Vagina (tissue), 2 donors: ENCODE measurements at places on chromosomes 12 and 14. TPM values are rescaled to one million over a fixed set of nuclear protein-coding genes. Genes with fewer than 3 reads are reported as not detected.

GRCh38 chr14:99749763-99750715, 43.2 kb upstream of the EML1 start:
- H3K4me1 ChIP-seq: peaks cover 78% of the 10 kb centered on the region
- no peaks in the 10 kb centered on the region for H3K36me3 ChIP-seq
- no peak for DNase-seq
- H3K27me3 ChIP-seq: no peaks in the 10 kb centered on the region

- H3K27me3 ChIP-seq: no peaks in the 10 kb centered on the region
- no peak overlapping the region for H3K4me3 ChIP-seq
- H3K4me1 ChIP-seq: peaks cover 38% of the 10 kb centered on the region
- no peaks in the 10 kb centered on the region for H3K36me3 ChIP-seq
- DNase-seq: no peak
Observed at GRCh38 chr12:104680070-104680469, 223.3 kb downstream of the CHST11 start.

- no peaks in the 10 kb centered on the region for H3K4me1 ChIP-seq
- no peak overlapping the region for H3K4me3 ChIP-seq
- no peaks in the 10 kb centered on the region for H3K27me3 ChIP-seq
- DNase-seq: no peak
- H3K27ac ChIP-seq: no peak overlapping the region
Observed at GRCh38 chr14:88154321-88154720, 149.4 kb downstream of the GPR65 start.

DNA sequence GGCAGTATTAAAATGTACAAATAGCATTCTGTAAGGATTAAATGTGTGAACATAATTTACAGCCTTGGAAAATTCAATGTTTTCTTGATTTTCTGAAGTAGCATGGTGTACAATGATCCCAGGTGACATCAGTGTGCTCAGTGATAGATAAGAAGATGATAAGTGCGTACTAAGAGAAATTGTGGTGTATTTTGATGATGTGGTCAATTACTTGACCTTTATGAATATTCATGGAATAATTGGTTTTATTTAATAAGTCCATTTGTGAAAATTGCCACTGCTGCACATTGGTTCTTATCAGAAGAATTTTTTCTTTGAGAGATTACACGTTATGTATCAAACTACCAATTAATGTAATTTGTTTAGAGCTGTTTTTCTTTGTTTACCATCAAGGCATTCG, 128.8 kb downstream of the FOXG1 start:
- H3K27me3 ChIP-seq: no peaks in the 10 kb centered on the region
- no peak overlapping the region for H3K27ac ChIP-seq
- H3K36me3 ChIP-seq: no peaks in the 10 kb centered on the region

- DNase-seq: peak; percentile 80
- H3K27me3 ChIP-seq: no peaks in the 10 kb centered on the region
- peaks cover 71% of the 10 kb centered on the region for H3K4me1 ChIP-seq
Observed at GRCh38 chr14:68541178-68541896, 251.5 kb downstream of the ZFP36L1 start.

GRCh38 chr14:53412819-53413675, 259.9 kb upstream of the DDHD1 start:
- no peaks in the 10 kb centered on the region for H3K4me1 ChIP-seq
- no peak overlapping the region for H3K27ac ChIP-seq
- H3K36me3 ChIP-seq: no peaks in the 10 kb centered on the region
- no peaks in the 10 kb centered on the region for H3K27me3 ChIP-seq

DNA sequence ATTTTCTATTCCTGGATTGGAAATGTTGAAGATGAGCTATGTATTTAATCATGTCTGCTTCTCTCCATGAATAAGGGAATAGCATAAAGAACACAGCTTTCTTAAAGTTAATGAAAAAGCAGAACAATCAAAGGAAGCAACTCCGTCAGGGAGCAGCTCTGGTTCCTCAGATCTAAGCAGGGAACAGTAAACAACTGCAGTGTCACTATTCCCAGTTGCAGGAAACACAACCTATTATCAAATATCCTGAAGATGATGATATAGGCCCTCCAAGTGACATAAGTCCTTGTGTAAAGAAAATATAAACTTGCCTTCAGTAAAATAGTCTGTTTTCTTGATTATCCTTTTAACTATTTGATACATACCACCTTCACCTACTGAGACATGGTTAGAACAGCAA, 228.1 kb downstream of the KCNC2 start:
- no peaks in the 10 kb centered on the region for H3K4me1 ChIP-seq
- no peak overlapping the region for H3K27ac ChIP-seq
- no peaks in the 10 kb centered on the region for H3K27me3 ChIP-seq
- H3K36me3 ChIP-seq: no peaks in the 10 kb centered on the region
- no peak for DNase-seq

GRCh38 chr14:23167116-23167847, 16.2 kb downstream of the SLC7A8 start:
- H3K4me3 ChIP-seq: no peak overlapping the region
- peaks cover 35% of the 10 kb centered on the region for H3K4me1 ChIP-seq
- H3K27ac ChIP-seq: no peak overlapping the region
- DNase-seq: no peak

- no peak overlapping the region for H3K4me3 ChIP-seq
- no peaks in the 10 kb centered on the region for H3K27me3 ChIP-seq
- DNase-seq: peak; percentile 84
- no peak overlapping the region for H3K27ac ChIP-seq
Observed at GRCh38 chr12:52119398-52120254, 40.1 kb downstream of the SMIM41 start.

GRCh38 chr14:24132061-24132685, 1.7 kb downstream of the FITM1 start:
- no peak overlapping the region for H3K4me3 ChIP-seq
- H3K27ac ChIP-seq: no peak overlapping the region
- no peak for DNase-seq
- peaks cover 13% of the 10 kb centered on the region for H3K4me1 ChIP-seq
- H3K27me3 ChIP-seq: no peaks in the 10 kb centered on the region

DNA sequence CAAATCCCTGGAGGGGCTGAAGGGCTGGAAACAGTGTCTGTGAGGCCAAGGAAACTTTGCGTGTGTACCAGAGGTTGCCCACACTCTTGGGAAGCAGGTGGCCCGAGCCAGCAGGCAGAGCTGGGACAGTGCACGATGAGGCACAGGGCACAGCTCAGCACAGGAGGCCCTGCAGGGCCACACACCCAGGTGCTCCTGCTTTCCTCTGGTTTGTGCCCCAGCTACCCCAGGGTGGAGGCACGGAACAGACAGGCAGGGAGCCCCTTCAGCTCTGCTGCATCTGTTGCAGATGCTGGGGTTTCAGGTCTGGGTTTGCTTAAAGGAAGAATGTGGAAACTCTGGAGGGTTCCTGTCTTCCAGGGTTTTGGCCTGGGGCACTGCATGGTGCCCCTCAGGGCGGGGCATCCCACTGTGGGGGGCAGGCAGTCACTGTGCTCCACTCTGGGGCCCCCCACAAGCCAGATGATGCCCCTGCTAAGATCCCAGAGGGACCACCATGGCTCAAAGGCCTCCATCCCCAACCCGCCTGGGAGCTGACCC, 8.6 kb downstream of the TMEM179 start:
- no peaks in the 10 kb centered on the region for H3K36me3 ChIP-seq
- no peak overlapping the region for H3K27ac ChIP-seq
- no peak for DNase-seq
- no peaks in the 10 kb centered on the region for H3K27me3 ChIP-seq

- no peak for DNase-seq
- H3K36me3 ChIP-seq: no peaks in the 10 kb centered on the region
- no peaks in the 10 kb centered on the region for H3K27me3 ChIP-seq
- peak overlapping the region; percentile 18 for H3K27ac ChIP-seq
- H3K4me3 ChIP-seq: no peak overlapping the region
Observed at GRCh38 chr14:96168581-96168980, 36.1 kb upstream of the BDKRB2 start.

GRCh38 chr12:111442301-111443045, 36.8 kb downstream of the SH2B3 start:
- no peak overlapping the region for H3K27ac ChIP-seq
- no peaks in the 10 kb centered on the region for H3K36me3 ChIP-seq
- DNase-seq: no peak
- no peaks in the 10 kb centered on the region for H3K27me3 ChIP-seq

- H3K27me3 ChIP-seq: no peaks in the 10 kb centered on the region
- H3K27ac ChIP-seq: no peak overlapping the region
- DNase-seq: no peak
- H3K36me3 ChIP-seq: no peaks in the 10 kb centered on the region
- no peak overlapping the region for H3K4me3 ChIP-seq
Observed at GRCh38 chr14:65115615-65116014, 13.3 kb upstream of the MAX start.

GRCh38 chr14:30790827-30791226, 83.5 kb upstream of the COCH start:
- H3K27me3 ChIP-seq: no peaks in the 10 kb centered on the region
- no peak overlapping the region for H3K27ac ChIP-seq
- no peaks in the 10 kb centered on the region for H3K36me3 ChIP-seq
- no peak overlapping the region for H3K4me3 ChIP-seq
- no peak for DNase-seq

- H3K36me3 ChIP-seq: no peaks in the 10 kb centered on the region
- H3K4me3 ChIP-seq: no peak overlapping the region
- no peak overlapping the region for H3K27ac ChIP-seq
- no peak for DNase-seq
- peaks cover 12% of the 10 kb centered on the region for H3K4me1 ChIP-seq
- no peaks in the 10 kb centered on the region for H3K27me3 ChIP-seq
Observed at GRCh38 chr14:35877276-35877675, 51.1 kb downstream of the BRMS1L start.

GRCh38 chr12:130111965-130112496, 50.2 kb upstream of the FZD10 start:
- H3K4me3 ChIP-seq: no peak overlapping the region
- no peak overlapping the region for H3K27ac ChIP-seq
- no peaks in the 10 kb centered on the region for H3K36me3 ChIP-seq
- no peak for DNase-seq
- H3K27me3 ChIP-seq: no peaks in the 10 kb centered on the region
- no peaks in the 10 kb centered on the region for H3K4me1 ChIP-seq

DNA sequence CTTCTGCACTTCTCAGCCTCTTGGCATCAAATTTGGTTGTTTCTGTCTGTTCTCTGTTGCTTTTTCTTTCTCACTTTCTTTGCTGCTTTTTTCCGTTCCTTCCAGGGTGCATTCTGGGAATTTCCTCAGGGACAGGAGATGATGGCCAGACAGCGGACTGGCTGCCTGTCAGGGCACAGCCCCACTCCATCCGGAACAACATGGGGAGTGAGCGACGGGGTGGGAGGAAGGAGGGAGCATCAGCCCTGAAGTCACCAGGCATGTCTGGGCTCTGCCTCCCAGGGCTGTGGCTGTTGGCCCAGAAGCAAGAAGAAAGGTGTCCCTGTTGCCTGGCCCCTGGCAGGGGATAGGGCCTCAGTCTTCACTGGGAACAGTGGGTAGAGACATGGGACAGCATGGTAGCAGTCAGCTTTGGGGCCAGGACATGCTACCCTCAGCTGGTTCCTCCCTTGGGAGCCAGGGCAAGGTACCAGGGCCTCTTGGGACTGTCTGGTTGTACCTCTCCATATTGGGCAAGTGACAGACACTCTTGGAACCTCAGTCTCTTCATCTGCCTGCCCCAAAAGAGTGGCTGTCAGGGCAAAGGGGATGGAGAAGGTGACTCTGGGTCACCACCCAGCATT, 8.6 kb downstream of the PGF start:
- H3K4me3 ChIP-seq: no peak overlapping the region
- no peaks in the 10 kb centered on the region for H3K27me3 ChIP-seq
- peaks cover 19% of the 10 kb centered on the region for H3K4me1 ChIP-seq

GRCh38 chr14:98847521-98848468, 424.2 kb downstream of the BCL11B start:
- no peaks in the 10 kb centered on the region for H3K4me1 ChIP-seq
- H3K27me3 ChIP-seq: no peaks in the 10 kb centered on the region
- no peak overlapping the region for H3K27ac ChIP-seq
- no peak overlapping the region for H3K4me3 ChIP-seq

DNA sequence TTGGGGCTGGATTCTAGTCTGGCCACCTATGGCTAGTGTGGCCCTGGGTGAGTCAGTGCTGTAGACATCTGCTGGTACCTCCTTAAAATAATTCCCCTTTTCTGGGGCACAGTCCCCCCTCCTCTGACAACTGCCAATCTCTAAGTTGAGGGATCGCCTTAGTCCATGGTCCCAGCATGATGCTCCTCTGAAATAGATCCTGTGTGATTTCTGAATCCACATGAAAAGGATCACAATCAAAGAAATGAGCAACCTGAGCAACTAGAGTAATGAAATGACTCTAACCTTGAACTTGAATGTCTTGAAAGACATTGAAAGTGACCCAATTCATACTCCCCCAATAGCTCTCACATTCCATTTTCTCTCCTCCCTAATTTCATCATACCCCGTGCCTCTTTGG, 332.5 kb downstream of the VRK1 start:
- no peaks in the 10 kb centered on the region for H3K27me3 ChIP-seq
- no peak for DNase-seq
- H3K27ac ChIP-seq: no peak overlapping the region
- H3K4me1 ChIP-seq: no peaks in the 10 kb centered on the region
- H3K36me3 ChIP-seq: no peaks in the 10 kb centered on the region

GRCh38 chr14:56659964-56660551, 80.5 kb downstream of the TMEM260 start:
- no peaks in the 10 kb centered on the region for H3K27me3 ChIP-seq

DNA sequence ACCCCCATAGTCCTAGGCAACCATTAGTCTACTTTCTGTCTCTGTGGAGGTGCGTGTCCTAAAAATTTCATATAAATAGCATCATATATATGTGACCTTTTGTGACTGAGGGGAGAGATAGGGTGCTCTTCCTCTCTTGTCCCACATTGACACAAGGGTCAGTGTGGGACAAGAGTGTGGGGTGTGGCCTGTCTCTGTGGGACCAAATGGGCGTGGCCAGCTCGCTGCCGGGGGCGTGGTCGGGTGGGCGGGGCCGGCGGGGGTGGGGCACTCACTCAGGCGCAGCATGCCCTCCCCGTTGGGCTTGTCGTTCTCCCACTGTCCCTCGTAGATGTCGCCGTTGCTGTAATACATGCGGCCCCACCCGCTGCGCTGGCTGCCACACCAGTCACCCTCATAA, 15.5 kb downstream of the MORN3 start:
- H3K4me3 ChIP-seq: no peak overlapping the region
- H3K27me3 ChIP-seq: no peaks in the 10 kb centered on the region
- no peak overlapping the region for H3K27ac ChIP-seq
- no peak for DNase-seq
- no peaks in the 10 kb centered on the region for H3K36me3 ChIP-seq

DNA sequence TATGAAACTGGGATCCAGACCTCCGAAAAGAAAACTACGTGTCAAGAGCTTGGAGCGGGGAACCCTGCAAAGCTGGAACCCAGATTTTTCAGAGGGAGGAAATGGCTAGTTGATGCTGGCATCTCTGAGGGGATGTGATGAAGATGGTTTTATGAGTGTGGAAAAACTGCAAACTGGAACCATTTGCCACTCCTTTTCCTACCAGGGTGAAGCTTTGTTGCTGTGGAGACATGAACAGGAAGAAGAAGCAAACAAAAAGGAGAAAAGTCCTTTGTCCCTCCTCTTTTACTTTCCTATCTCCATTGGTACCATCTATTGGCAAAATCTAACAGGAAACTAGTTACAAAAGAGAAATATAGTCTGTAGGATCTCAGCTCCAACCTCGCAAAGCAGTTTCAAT, 39.2 kb downstream of the CDK17 start:
- H3K4me1 ChIP-seq: peaks cover 33% of the 10 kb centered on the region
- H3K27ac ChIP-seq: no peak overlapping the region
- no peak overlapping the region for H3K4me3 ChIP-seq
- no peaks in the 10 kb centered on the region for H3K27me3 ChIP-seq

The CELA1 gene
- total RNA-seq: not detected

The CYP46A1 gene
- 1.2 TPM for total RNA-seq

The STAT6 gene
- total RNA-seq: 146 TPM

The NFATC4 gene
- total RNA-seq: 47.9 TPM

The MLF2 gene
- total RNA-seq: 150 TPM

The MSRB3 gene
- 52.5 TPM for total RNA-seq
